ENCODE measurements at places on chromosomes 1 and 21. TPM values are rescaled to one million over a fixed set of nuclear protein-coding genes. Genes with fewer than 3 reads are reported as not detected.

TSPAN2 gene
- 1.1 TPM for polyA plus RNA-seq

GRCh38 chr1:247119600-247120407, 15.6 kb upstream of the ZNF669 start:
- H3K4me1 ChIP-seq, result no peaks in the 10 kb centered on the region
- no peak overlapping the region for H3K4me3 ChIP-seq
- DNase-seq, result no peak
- no peak overlapping the region for H3K27ac ChIP-seq
- H3K36me3 ChIP-seq, result no peaks in the 10 kb centered on the region
- H3K27me3 ChIP-seq, result no peaks in the 10 kb centered on the region

TMEM61 gene
- not detected for polyA plus RNA-seq

GRCh38 chr1:212702672-212703071, 3.0 kb upstream of the BATF3 start:
- DNase-seq, result no peak
- H3K27me3 ChIP-seq, result peaks cover 3% of the 10 kb centered on the region

GRCh38 chr1:192521734-192522133, 53.8 kb upstream of the RGS1 start:
- H3K36me3 ChIP-seq, result no peaks in the 10 kb centered on the region
- no peak for DNase-seq
- peaks cover 11% of the 10 kb centered on the region for H3K4me1 ChIP-seq
- no peaks in the 10 kb centered on the region for H3K27me3 ChIP-seq
- no peak overlapping the region for H3K27ac ChIP-seq

DNA sequence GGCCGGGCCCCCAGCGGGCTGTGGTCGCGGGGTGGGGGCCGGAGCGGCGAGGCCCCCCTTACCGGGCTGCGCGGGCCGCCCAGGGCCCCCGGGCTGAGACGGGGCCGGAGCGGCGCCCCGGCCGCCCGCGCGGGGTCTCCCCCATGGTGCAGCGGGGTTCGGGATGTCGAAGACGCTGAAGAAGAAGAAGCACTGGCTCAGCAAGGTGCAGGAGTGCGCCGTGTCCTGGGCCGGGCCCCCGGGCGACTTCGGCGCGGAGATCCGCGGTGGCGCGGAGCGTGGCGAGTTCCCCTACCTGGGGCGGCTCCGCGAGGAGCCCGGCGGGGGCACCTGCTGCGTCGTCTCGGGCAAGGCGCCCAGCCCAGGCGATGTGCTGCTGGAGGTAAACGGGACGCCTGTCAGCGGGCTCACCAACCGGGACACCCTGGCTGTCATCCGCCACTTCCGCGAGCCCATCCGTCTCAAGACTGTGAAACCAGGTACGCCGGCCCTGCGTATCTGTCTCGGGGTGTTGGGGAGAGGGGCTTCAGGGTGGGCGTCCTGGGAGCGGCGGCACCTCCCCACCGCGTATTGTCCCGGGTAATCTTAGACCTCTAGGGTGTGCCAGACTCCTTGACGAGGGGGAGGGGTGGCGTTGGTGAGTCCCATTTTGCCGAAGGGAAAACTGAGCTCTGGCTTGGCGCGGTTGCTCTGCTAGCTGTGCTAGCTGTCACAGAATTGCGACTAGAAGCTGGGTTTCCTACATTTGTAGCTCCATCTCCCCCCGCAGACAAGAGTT, 745 bp downstream of the MAGI3 start:
- peaks cover 25% of the 10 kb centered on the region for H3K4me1 ChIP-seq
- H3K36me3 ChIP-seq, result no peaks in the 10 kb centered on the region
- peak overlapping the region; percentile 80 for H3K4me3 ChIP-seq
- peak; percentile 39 for DNase-seq

DNA sequence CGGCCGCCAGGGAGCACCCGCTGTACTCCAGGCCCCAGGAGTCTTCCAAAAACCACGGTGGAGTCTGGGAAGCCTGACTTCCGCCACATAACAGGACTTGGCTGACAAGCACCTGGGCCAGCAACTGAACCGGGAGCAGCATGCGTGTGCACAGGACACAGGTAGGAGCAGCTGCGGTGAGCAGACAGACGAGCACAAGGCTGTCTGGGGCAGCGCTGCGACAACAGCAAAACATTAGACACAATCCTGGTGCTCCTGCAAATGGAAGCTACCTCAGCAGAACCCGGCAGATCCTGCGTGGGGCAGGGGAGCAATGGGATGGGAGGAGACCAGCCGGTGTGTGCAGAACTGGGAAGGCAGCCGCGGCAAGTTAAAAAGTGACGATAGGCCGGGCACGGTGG, 80.4 kb downstream of the NPHP4 start:
- H3K4me1 ChIP-seq, result no peaks in the 10 kb centered on the region
- H3K27ac ChIP-seq, result no peak overlapping the region
- no peaks in the 10 kb centered on the region for H3K36me3 ChIP-seq
- no peak for DNase-seq
- H3K27me3 ChIP-seq, result no peaks in the 10 kb centered on the region

DNA sequence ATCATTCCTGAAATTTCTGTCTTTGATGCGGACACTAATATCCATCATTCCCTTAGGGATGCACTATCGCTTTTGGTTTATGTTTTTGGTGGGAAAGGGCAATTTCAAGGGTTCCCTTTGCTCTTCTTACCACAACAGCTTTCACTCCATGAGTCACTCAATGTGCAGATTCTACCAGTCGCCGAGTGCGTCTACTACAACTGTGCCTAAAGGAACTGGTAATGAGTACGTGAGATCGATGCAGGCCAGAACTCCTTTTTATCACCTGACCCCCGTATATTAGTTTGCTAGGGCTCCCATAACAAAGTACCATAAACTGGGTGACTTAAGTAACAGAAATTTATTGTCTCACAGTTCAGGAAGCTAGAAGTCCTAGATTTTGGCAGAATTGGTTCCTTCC, 27.5 kb upstream of the TMEM54 start:
- no peak overlapping the region for H3K4me3 ChIP-seq
- DNase-seq, result no peak
- H3K27me3 ChIP-seq, result peaks cover 15% of the 10 kb centered on the region
- H3K4me1 ChIP-seq, result peaks cover 11% of the 10 kb centered on the region
- no peak overlapping the region for H3K27ac ChIP-seq
- no peaks in the 10 kb centered on the region for H3K36me3 ChIP-seq

DNA sequence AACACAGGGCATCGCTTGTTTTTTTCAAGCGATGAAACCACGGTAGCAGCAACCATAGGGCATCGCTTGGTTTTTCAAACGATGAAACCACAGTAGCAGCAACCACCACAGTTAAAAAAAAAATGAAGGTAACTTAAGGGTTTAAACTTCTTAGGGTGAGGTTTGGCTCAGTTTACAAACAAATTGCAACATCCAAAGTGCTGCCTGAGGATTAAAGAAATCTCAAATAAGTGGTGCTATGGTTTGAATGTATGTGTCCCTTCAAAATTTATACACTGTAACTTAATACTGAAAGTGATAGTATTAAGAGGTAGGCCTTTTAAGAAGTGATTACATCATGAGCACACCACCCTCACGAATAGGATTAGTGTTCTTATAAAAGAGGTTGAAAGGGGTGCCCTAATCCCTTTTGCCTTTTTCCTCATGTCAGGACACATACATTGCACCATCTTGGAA, 6.4 kb upstream of the GBP5 start:
- peak overlapping the region; percentile 67 for H3K4me3 ChIP-seq
- peaks cover 76% of the 10 kb centered on the region for H3K4me1 ChIP-seq
- peak overlapping the region; percentile 90 for H3K27ac ChIP-seq
- no peaks in the 10 kb centered on the region for H3K27me3 ChIP-seq

DNA sequence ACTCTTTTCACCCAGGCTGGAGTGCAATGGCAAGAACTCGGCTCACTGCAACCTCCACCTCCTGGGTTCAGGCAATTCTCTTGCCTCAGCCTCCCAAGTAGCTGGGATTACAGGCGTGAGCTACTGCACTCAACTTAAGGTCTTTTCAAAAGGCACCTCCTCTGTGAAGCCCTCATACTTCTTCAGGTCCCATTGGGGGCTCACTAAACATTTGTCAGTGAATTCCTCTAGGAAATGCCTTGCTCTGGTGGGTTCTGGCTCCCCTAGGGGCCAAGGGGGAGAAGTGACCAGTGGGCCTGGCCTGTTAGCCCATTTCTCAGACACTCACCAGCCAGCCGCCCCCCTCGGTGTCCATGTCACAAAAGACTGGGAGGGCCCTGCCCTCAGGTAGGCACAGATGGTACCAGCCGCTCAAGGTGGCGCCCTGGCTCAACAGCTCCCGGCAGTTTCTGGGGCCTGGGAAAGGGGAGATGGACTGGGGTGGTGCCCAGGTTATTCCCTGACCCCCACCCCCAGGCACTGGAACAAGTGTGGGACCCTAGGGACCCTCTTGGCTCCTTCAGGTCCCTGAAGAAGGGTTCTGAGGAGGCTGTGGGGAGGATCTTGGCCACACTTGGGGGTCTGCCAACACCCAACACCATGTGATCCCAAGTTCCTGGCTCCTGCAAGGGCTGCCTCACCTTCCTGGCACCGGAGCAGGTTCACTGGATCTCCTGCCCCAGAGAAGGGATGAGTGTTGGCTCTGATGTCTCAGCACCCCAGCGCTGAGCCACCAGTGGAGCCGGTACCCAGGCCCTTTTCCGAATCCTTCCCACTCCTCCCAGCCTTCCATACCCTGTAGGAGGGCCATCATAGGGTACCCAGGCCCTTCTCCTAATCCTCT, 1.6 kb downstream of the FCN3 start:
- H3K4me1 ChIP-seq, result no peaks in the 10 kb centered on the region
- no peak overlapping the region for H3K4me3 ChIP-seq
- no peak for DNase-seq
- H3K27me3 ChIP-seq, result no peaks in the 10 kb centered on the region
- no peak overlapping the region for H3K27ac ChIP-seq

THEM4 gene
- 146 TPM for polyA plus RNA-seq

- no peak for DNase-seq
- H3K36me3 ChIP-seq, result no peaks in the 10 kb centered on the region
- no peak overlapping the region for H3K4me3 ChIP-seq
- H3K27me3 ChIP-seq, result no peaks in the 10 kb centered on the region
Measured at GRCh38 chr1:234906654-234907053, 222.0 kb downstream of the TOMM20 start.

LCE3D gene
- not detected for polyA plus RNA-seq

GSTM5 gene
- polyA plus RNA-seq, result not detected

GRCh38 chr1:86993269-86993985, 79.0 kb downstream of the HS2ST1 start:
- H3K36me3 ChIP-seq, result no peaks in the 10 kb centered on the region
- no peak for DNase-seq
- H3K4me3 ChIP-seq, result no peak overlapping the region
- no peak overlapping the region for H3K27ac ChIP-seq

AIM2 gene
- 13.5 TPM for polyA plus RNA-seq

Measured in CD4-positive, CD25-positive, alpha-beta regulatory T cell (primary cell).